ENCODE measurements at places on chromosomes 7 and 10.

DNA sequence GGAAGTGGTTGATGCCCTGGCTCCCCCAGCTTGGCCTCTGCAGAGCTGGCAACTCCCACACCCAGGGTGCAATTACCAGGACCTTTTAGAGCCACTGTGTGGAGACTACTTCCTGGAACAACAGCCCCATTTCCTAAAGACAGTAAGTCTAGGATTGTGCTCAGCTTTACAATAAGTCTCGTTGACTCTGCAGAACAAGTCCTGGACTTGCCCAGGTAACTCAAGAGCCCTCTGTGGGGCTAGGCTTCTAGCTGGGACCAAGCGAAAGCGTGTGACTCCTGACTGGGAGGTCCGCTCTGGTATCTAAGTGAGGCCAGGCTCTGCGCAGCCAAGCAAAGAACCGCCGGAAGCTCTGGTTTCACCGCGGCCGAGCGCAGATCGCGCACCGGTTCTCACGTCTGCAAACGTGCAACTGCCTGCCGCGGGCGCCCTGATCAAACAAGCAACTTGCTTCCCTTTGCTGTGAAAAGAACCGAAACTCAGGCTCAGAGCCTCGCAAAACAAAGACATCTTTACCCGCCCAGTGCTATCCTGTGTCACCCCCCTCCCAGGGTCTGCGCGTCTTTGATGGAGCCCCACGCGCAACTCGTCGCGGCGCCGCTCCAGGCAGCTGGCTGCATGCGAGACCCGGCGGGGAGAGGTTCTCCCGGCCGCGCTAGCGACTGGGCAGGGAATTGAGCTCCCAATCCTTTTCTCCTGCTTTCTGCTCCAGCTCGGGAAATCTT is 4.4 kb upstream of the PDLIM1 start:
- DNase-seq = no peak

DNA sequence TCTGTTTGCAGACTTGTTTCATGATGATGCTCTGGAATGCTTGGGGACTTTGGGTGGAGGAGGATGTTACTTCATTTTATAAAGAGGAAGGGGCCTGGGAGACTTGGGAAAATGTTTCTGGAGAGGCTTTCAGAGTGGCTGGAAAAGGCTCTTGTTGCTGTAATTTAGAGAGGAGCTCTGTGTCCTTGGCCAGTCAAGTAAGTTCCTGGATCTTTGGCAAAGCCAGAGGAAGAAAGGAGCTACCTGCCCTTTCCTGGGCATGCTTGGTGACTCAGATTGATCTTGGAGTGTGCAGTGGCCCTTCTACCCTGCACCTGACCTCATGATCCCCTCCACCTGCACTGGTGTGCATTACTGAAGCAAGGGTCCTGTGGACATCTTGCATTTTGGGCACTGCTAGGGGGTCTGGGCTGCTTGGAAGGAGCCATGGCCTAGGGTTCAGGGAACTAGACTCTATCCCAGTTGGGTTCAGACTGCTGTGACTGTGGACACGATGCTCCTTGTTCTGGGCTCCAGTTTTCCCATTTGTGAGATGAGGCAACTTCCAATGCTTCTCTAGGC is 56.1 kb downstream of the ADCYAP1R1 start:
- DNase-seq = no peak

GRCh38 chr7:30563326-30563942 is 31.2 kb upstream of the GARS1 start:
- no peak for DNase-seq

GRCh38 chr7:159028508-159029401 is 115.9 kb downstream of the VIPR2 start:
- no peak for DNase-seq

GRCh38 chr10:21526860-21527597 is 1.5 kb upstream of the SKIDA1 start:
- no peak for DNase-seq

- DNase-seq = no peak
These were observed 56.3 kb upstream of the ZPBP start for GRCh38 chr7:50149369-50149768.

DNA sequence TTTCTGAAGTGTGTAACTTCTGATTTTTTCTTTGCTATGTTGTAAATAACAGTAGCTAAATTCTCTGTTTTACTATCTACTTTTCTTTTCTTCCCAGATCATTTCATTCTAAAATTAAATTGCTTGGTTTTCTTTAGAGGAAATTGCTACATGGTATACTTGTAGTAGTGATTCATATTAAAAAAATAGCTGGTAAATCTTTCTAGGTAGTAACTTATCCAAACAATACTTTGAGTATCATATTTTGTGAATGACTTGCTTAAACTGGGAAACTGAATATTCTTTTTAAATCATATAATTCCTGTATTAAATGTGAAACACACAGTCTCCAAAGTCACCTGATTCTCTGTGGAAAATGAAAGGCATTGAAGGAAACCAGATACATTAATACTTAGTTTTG is 85.5 kb downstream of the ZNRF2 start:
- no peak for DNase-seq

GRCh38 chr10:114632869-114633715 is 25.0 kb downstream of the ABLIM1 start:
- no peak for DNase-seq

All from effector CD8-positive, alpha-beta T cell (primary cell).